ENCODE measurements at places on chromosomes 2 and 18. TPM values are rescaled to one million over a fixed set of nuclear protein-coding genes. Genes with fewer than 3 reads are reported as not detected.
A peak's percentile ranks its signal among the peaks of the same experiment; 100 is the strongest.

The MYO5B gene
- 26.7 TPM for total RNA-seq

GRCh38 chr2:102967451-102967850, 205.6 kb downstream of the TMEM182 start:
- no peak overlapping the region for H3K27ac ChIP-seq
- no peak overlapping the region for H3K4me3 ChIP-seq
- H3K4me1 ChIP-seq = peaks cover 14% of the 10 kb centered on the region
- H3K27me3 ChIP-seq = no peaks in the 10 kb centered on the region
- peak; percentile 84 for DNase-seq

DNA sequence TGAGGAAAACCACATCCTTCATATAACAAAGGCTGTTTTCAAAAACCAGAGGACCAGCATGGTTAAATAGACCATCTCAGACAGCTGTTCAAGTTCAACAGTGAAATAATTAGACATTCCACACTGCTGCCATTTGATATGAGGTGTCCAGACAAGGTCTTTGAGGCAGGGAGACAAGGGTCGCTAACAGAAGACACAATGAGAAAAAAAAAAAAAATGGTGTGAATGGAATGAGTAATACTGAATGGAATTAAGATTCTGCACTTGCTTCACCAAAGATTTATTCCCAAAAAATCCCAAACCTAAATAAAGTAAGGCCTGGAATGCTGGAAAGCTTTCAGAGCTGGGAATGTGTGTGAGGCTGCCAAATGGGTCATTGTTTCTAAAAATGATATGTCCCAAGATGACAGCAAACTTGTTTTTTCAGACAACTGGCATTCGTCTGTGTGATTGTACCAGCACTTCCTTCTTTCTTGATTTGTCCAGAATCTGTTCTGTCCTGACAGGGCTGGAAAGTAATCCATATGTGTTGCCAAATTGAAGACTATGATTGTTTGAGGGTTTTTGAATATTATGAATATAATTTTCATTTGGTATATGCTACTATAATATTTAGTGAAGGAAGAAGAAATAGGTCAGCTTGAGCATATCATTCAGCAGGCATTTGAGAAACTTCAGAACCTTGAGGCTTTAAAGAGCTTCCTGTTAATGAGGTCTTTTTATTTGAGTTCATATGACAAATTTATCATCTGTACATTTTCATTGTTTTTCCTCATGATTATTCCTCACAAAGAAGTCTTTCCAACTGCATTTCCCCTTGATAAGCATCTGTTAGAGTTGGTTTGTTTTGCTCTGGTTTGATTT, 85.2 kb upstream of the ITGA4 start:
- H3K4me1 ChIP-seq = no peaks in the 10 kb centered on the region
- H3K27me3 ChIP-seq = no peaks in the 10 kb centered on the region
- peaks cover 6% of the 10 kb centered on the region for H3K36me3 ChIP-seq
- H3K4me3 ChIP-seq = no peak overlapping the region

DNA sequence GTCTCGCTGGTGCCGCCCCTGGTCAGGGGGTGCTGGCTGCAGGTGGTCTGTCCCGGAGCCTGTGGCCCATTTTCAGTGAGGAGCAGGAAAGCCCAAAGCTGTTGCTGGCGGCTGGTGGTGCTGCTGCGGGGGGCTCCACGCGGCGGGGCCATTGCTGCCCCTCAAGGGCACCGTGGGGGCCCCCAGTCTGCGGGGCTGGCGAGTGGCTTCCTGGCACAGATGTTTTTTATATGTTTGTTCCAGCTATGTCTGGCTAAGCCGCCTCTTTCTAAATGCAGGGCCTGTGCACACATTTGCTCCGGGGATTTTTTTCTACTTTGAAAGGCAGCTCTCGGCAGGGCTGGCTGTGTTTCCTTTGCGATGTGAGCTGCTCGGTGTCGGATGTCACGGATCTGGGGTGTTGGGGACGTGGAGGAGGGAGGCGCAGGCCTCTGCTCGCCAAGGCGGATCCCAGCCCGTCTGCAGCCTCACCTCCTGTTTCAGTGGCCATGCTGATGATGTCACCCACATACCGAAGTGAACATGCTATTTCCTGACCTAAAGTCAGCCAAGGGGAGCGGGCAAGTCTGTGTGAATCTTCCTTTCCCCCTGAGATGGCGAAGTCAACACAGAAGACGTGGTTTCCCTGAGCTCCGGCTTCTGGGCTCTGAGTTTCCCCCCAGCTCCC, 112.0 kb upstream of the CTDP1 start:
- DNase-seq = peak; percentile 60
- no peaks in the 10 kb centered on the region for H3K36me3 ChIP-seq
- H3K27ac ChIP-seq = no peak overlapping the region
- no peaks in the 10 kb centered on the region for H3K27me3 ChIP-seq

The TXNDC2 gene
- total RNA-seq = not detected

DNA sequence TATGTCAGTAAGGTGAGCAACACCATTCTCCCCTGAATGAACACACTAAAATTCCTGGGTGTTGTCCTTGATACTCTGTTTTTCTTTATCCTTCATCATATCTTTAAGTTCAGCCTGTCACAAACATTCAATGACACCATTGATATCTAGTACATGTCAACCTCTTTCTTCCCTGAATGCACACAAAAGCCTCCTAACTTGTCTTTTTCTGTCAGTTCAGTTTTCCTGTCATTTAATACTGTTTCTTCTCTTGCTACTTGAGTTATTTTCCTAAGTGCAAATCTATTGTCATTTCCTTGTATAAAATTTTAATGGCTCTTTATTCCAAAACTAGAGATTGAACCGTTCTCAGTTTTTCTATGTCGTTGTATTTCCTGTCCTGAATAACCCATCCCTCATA, 1107.6 kb upstream of the SLC39A10 start:
- H3K27me3 ChIP-seq = no peaks in the 10 kb centered on the region
- peaks cover 9% of the 10 kb centered on the region for H3K4me1 ChIP-seq
- H3K4me3 ChIP-seq = no peak overlapping the region
- no peak overlapping the region for H3K27ac ChIP-seq
- peaks cover 3% of the 10 kb centered on the region for H3K36me3 ChIP-seq

- H3K36me3 ChIP-seq = no peaks in the 10 kb centered on the region
- no peak overlapping the region for H3K27ac ChIP-seq
- no peak for DNase-seq
Measured at GRCh38 chr2:152051436-152051835, 47.4 kb downstream of the CACNB4 start.

The KCNG2 gene
- not detected for total RNA-seq

GRCh38 chr18:3511980-3512379, 62.0 kb downstream of the TGIF1 start:
- no peak overlapping the region for H3K27ac ChIP-seq
- no peaks in the 10 kb centered on the region for H3K36me3 ChIP-seq
- peak; percentile 78 for DNase-seq

DNA sequence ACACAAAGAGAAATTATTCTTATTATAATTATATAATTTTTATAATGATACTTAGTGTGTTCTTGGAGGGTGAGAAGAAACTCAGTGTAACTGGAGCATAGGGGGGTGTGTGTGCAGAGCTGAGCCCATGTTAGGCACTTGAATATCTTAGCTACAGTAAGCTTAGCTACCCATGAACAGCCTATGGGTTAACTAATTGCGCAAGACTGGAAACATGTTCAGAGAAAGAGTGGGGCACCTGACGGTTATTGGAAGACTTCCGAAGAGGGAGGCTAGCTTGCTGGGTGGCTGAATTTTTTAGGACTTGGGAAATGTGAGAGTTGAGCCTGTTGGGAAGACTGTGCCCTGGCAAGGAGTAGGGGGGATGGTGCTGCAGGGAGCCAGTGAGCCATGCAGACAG, 229.2 kb downstream of the SLC4A3 start:
- DNase-seq = no peak
- H3K4me1 ChIP-seq = peaks cover 13% of the 10 kb centered on the region
- H3K36me3 ChIP-seq = no peaks in the 10 kb centered on the region
- H3K4me3 ChIP-seq = no peak overlapping the region
- H3K27me3 ChIP-seq = peaks cover 23% of the 10 kb centered on the region

The DPP10 gene
- not detected for total RNA-seq

GRCh38 chr2:415986-416610, 128.2 kb upstream of the ALKAL2 start:
- no peaks in the 10 kb centered on the region for H3K4me1 ChIP-seq
- DNase-seq = no peak
- no peak overlapping the region for H3K4me3 ChIP-seq
- H3K36me3 ChIP-seq = no peaks in the 10 kb centered on the region
- H3K27ac ChIP-seq = no peak overlapping the region

Data from MCF 10A (cell line).